ENCODE measurements at places on chromosomes 2 and 18.

- DNase-seq: no peak
Observed at GRCh38 chr18:36386150-36386920, 88.8 kb downstream of the FHOD3 start.

- DNase-seq: no peak
Observed at GRCh38 chr2:40230186-40230585, 221.7 kb downstream of the SLC8A1 start.

- no peak for DNase-seq
Observed at GRCh38 chr2:206693399-206694137, 24.6 kb downstream of the DYTN start.

DNA sequence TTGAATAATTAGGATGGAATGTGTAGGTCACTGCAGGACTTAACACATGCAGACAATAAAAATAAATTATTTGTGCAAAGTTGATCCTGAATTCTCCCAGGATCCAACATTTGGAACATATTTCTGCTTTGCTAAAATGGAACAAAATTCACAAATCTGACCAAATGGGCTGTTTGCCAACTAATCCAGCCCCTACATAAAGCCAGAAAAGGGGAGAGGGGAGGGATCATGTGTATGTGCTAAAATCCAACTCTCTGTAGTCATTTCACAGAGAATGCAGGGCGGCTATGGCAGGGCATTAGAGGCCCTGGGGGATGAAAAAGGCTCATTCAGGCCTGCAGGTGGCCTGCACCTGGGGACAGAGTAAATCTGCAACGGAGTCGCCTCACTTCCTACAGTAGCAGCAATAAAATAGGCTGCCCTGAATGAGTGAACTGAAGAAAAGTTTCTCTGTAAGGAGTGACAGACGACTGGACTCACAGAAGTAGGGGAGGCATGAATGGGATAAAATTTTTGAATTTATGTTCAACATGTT, 4.0 kb upstream of the ZFP36L2 start:
- no peak for DNase-seq
